ENCODE measurements at places on chromosomes 3 and 15.

GRCh38 chr3:128872282-128872681 is 7.1 kb upstream of the ACAD9 start:
- no peak for DNase-seq

- DNase-seq = no peak
Observed at GRCh38 chr3:175983379-175983778, 1124.2 kb downstream of the NAALADL2 start.

- no peak for DNase-seq
Observed at GRCh38 chr15:90200534-90201129, 498 bp upstream of the SEMA4B start.

DNA sequence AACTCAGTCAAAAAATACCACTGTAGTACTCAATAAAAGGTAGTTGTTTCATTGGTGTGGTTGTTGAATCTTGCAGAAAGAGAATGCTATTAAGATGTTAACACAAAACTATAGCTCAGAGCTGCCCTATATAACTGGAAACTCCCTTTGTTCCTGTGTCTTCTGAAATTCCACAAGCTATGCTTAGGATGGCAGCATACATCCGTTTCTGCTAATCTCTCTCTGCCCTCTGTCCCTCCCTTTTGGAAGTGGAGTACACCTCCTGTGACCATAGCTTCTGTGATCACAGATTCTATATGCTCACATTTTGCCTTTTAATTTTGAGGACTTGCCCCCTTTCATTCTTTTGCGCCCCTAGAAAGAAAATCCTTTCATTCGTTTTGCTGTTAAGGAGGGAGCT is 33.7 kb downstream of the ARPP21 start:
- no peak for DNase-seq

DNA sequence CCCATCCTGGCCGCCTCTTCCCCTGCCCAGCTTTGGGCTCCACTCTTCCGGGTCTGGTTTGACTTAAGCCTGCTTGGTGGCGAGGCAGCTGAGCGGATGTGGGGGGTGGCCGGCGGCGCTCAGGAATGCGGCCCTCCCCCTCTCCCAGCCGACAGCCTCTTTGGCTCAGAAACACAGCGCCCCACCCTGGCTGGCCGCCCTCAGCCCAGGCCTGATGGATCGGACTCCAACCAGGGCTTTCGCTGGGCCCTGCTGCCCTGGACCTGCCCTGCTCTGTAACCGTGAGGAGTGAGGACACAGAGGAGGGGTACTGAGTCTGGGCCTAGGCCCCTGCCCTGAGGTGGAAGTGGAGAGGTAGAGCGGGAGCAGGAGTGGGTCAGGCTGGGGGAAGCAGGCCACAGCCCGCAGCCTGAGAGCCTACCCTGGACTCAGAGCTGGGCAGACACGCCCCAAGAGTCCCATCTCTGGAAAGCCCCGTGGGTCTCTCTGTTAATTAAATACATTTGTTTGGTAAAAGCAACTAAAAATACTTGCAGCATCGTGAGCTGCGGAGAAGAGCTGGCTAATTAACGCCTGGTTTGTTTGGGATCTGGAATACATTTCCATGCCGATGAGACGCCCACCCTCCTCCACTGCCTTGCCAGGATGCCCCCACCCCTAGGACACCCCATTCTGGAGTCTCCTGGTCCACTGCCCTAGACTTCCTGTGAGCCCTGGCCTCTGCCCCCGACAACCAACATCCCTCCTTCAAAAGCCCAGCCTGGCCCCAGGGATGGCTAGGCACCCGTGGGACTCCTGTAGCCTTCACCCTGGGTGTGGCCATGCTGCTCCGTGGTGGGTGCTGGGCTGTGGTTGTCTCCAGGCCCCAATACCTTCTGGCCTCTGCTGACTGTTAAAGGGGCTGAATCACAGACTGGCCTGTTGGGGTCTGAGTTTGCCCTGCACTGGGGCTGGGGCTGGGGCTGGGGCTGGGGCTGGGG is 19.6 kb downstream of the PLXNA1 start:
- no peak for DNase-seq

GRCh38 chr3:28553175-28553574 is 204.6 kb upstream of the AZI2 start:
- DNase-seq = no peak

DNA sequence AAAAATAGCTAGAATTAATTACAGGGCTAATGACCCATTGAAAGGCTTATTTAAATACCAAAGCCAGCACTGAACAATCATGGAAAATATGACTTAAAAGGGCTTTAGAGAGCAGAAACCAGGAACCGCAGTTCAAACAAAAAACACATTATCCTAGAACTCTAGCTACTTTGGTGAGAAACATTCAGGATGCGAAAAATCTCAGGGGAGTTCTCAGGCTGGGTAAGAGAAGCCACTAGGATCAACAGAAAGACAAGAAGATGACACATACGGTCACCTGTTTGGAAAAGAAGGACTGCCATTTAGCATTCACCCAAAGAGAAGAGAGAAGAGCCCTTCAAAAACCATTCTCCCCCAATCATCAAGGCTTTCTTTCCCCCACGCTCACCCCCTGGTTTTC is 75.6 kb upstream of the ICE2 start:
- no peak for DNase-seq

GRCh38 chr3:105085506-105085905 is 281.2 kb upstream of the ALCAM start:
- no peak for DNase-seq

DNA sequence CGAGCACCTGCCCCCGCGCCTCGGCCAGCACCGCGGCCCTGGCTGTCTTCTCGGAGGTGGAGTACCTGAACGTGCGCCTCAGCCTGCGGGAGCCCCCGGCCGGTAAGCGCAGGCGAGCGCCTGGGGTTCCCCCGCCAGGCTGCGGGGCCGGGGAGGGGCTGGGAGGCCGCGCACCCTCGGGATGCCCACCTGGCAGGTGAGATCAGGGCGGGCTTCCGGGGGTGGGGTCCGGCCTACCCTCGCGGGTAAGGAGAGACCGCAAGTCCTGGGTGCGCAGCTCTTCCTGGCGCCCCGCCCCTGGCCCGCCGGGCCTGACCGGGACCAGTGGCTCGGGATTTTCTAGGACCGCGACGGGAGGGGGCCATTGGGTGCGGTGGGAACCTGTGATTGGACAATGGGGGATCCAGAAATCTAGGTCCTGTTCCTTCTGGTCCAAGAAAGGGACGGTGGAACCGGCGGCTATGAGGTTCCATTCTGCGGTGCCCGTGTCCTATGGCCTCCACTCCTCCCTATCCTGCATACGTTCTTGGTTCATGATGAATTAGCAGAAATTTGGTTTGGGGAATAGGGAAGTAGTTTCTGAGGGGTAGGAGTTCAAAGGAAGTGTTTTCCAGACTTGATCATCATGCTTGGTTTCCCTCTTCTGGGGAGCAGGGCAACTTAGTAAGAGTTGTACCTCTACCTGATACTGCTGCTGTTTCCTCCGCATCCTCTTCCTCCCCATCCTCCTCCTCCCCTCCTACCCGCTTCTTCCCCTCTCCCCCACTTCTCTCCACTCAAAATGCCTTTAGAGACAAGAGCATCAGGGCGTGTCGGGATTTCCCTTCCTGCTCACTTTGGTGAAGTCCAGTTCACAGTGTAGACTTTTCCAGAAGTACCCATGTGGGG is 808 bp downstream of the ARRDC4 start:
- peak; percentile 6 for DNase-seq

- DNase-seq = no peak
Observed at GRCh38 chr15:37133602-37134001, 33.3 kb upstream of the MEIS2 start.

DNA sequence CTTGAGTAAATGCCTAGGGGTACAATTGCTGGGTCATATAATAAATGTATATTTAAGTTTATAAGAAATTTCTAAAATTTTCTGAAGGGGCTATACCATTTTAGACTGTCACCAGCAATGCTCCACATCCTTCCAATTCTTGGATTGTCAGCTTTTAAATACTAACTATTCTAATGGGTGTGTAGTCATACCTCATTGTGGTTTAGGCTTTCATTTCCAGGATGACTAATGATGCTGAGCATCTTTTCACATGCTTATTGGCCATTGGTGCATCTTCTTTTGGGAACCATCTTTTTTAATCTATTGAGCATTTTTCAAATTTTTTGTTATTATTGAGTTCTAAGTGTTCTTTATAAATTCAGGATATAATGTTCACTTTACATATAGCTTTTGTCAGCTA is 52.5 kb upstream of the CORO2B start:
- no peak for DNase-seq

Measured in stimulated activated CD8-positive, alpha-beta memory T cell treated with anti-CD3 and anti-CD28 coated beads, Interleukin-7, amount 100 ng/mL, for 4 hours (primary cell).